ENCODE measurements at places on chromosomes 2 and 18.

DNA sequence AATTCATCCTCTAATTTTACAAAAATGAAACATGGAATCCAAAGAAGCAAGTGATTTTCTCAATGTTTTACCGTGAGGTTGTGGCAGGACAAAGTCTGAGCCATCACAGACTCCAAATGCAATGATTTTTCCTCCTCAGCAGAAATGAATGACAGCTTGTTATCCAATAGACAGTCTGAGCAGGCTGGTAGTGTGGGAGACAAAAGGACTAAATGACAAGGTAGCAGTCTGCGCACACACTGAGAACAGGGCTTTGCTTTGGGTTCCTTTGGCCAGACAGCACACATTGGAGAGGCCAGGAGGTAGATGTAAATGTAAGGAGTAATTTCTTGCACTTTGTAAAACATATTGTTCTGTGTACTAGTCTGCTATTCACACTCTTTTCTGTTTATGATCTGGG is 50.3 kb upstream of the RGPD4 start:
- H3K27ac ChIP-seq, result no peak overlapping the region
- no peaks in the 10 kb centered on the region for H3K36me3 ChIP-seq
- no peaks in the 10 kb centered on the region for H3K4me1 ChIP-seq
- DNase-seq, result no peak

- H3K36me3 ChIP-seq, result peaks cover 7% of the 10 kb centered on the region
- no peak overlapping the region for H3K4me3 ChIP-seq
- H3K27ac ChIP-seq, result no peak overlapping the region
- H3K27me3 ChIP-seq, result no peaks in the 10 kb centered on the region
Measured at GRCh38 chr2:226794196-226794661, 5.4 kb downstream of the IRS1 start.

- H3K4me1 ChIP-seq, result peaks cover 4% of the 10 kb centered on the region
- no peak overlapping the region for H3K4me3 ChIP-seq
- peaks cover 30% of the 10 kb centered on the region for H3K27me3 ChIP-seq
- DNase-seq, result no peak
- no peak overlapping the region for H3K27ac ChIP-seq
- H3K36me3 ChIP-seq, result no peaks in the 10 kb centered on the region
Measured at GRCh38 chr2:98389251-98389605, 43.0 kb downstream of the CNGA3 start.

DNA sequence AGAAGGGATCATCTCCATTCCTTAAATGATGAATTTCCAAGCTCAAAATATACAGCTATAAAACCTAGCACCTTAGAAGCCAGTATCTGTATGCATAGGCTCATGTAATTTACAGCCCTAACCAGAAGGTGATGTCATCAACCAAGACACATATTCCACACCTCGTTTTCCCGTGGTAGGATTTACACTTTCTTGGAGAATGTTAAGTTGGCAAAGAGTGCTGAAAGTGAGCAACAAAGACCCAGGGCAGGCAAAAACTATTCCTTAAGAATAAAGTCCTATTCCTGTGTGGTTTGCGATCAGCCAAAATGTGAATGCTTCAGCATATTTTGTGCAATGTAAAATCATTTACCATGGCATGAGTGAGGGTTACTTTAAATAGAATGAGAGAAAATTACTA is 247.1 kb downstream of the OSR1 start:
- H3K36me3 ChIP-seq, result peaks cover 2% of the 10 kb centered on the region
- H3K4me3 ChIP-seq, result no peak overlapping the region
- DNase-seq, result no peak
- H3K27me3 ChIP-seq, result peaks cover 9% of the 10 kb centered on the region
- no peak overlapping the region for H3K27ac ChIP-seq

DNA sequence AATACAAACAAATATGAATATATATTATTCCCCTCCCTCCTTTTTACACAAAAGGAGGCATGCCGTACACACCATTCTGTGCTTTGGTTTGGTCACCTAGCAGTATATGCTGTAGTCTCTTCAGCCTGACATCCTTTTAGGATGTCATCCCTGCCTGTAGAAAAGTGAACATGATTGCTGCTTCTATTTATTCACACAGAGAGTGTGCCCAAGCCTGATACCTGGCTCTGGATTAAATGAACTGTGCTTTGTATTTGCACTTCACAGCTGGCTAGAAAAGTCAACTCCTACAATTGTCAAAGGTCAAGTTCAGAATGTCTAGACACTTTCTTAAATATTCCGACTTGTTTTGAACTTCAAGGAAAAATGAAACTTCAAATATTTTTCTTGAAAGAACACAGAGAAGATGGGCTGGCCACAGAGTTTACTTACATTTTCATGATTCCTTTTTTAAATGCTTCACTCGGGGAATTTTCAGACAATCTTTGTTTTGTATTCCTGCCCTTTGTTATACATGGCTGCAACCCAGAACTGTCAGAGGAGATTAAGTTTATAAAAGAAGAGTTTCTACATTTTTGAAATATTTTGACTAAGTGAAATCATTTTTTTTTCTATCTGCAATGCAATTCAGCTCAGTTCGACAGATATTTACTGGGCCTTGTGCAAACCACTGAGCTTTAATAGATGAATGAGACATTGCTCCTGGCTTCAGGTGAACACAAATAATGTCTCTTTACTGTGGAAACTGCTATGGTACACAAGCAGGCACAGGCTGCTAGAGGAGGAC is 33.5 kb downstream of the DAPL1 start:
- H3K27me3 ChIP-seq, result peaks cover 18% of the 10 kb centered on the region
- H3K4me1 ChIP-seq, result no peaks in the 10 kb centered on the region

DNA sequence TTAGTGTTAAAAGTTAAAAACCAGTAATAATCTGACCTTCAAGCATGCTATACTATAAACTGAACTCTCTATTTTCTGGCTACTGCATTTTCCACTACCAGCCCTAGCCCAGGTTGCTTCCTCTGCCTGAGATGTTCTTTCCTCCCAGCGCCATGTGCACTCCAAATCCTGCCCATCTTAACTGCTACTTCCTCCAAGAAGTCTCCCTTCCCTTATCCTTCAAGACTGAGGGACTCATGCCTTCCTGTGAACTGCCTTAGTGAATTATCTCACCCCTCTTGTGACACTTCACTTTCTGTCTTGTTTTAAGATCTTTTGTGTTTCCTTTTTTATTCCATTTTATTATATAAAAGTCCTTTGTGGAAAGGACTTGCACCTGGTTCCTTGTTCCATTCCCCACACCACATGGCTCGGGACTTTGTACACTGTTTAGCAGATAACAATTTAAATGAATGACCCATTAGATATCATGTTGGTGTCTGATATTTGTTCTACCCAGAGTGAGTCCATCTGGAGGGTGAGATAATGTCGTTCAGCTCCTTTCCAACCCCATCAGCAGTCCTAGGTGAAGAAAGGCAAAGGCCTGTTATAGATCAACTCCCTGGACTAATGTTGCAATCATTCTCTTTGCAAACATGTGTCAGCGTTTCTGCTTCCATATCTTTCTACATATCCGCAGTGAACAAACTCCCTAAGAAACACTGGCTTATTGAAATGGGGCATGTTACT is 20.9 kb upstream of the AGFG1 start:
- no peaks in the 10 kb centered on the region for H3K36me3 ChIP-seq
- DNase-seq, result no peak
- no peak overlapping the region for H3K4me3 ChIP-seq
- no peaks in the 10 kb centered on the region for H3K4me1 ChIP-seq
- H3K27me3 ChIP-seq, result no peaks in the 10 kb centered on the region

DNA sequence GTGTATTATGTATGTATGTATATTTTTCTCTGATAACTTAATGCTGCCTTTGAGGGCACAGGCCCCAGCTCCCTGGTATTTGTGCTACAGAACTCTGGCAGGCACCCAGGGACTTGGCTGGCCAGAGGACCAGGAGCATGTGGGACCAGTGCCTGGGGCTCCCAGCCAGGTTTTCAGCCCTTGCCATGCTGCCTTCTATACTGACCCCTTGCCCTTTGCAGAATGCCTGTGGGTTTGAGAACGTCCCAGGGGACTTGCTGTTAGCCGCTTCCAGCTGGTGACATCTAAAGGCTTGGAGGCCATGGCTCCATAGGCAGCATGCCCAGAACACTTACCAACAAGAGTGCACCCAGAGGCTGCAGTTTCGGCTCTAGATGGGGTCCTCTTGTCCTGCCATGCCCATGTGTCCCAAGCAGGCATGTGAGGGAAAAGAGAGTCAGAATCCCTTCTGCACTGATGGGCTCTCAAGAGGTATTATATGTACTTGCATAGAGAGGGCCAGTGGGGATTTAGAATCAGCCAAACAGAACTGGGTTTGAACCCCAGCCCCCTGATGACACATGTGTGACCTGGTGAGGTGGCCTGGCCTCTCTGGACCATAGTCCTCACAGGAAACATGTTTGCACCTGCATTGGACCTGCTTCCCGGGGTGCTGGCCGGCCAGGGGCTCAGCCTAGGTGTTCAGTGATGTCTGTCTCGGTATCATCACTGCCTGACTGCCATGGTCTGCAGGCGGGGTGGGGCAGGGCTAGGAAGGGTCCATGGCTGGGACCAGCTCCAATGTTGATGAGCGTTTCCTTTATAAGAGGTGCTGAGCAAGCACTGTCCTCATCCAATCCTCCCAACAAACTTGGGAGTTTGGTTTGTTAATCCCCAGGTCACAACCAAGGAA is 119.2 kb upstream of the FHL2 start:
- H3K27me3 ChIP-seq, result peaks cover 52% of the 10 kb centered on the region
- no peak overlapping the region for H3K4me3 ChIP-seq
- peaks cover 2% of the 10 kb centered on the region for H3K36me3 ChIP-seq
- no peak for DNase-seq
- no peaks in the 10 kb centered on the region for H3K4me1 ChIP-seq

GRCh38 chr2:233470011-233470687 is 96.4 kb downstream of the USP40 start:
- peaks cover 28% of the 10 kb centered on the region for H3K36me3 ChIP-seq
- DNase-seq, result no peak
- no peak overlapping the region for H3K4me3 ChIP-seq
- H3K27me3 ChIP-seq, result no peaks in the 10 kb centered on the region

DNA sequence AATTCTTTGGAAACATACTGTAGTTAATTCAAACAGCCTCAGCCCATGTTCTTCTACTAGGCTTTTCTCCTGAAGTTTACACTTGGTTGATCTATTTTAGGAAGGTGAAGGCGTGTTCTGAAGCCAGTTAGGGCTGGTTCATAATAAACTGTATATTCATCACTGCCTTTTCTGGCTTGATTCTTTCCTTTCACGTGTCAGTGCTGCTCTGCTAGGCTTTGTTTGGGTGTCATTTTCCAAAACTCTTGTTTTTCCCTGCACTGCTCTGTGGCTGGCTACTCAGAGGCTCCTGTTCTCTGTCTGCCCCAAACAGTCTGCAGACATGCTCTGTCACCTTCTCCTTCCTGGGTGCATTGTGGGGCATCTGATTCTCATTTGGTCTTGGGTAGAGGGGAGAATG is 136.1 kb downstream of the PARD3B start:
- no peak overlapping the region for H3K27ac ChIP-seq
- H3K36me3 ChIP-seq, result no peaks in the 10 kb centered on the region
- no peaks in the 10 kb centered on the region for H3K27me3 ChIP-seq
- H3K4me1 ChIP-seq, result no peaks in the 10 kb centered on the region
- no peak for DNase-seq

- H3K27me3 ChIP-seq, result peaks cover 50% of the 10 kb centered on the region
- no peaks in the 10 kb centered on the region for H3K4me1 ChIP-seq
- H3K36me3 ChIP-seq, result peaks cover 3% of the 10 kb centered on the region
- no peak for DNase-seq
- H3K27ac ChIP-seq, result no peak overlapping the region
Measured at GRCh38 chr2:112021781-112022231, 33.3 kb upstream of the TMEM87B start.

DNA sequence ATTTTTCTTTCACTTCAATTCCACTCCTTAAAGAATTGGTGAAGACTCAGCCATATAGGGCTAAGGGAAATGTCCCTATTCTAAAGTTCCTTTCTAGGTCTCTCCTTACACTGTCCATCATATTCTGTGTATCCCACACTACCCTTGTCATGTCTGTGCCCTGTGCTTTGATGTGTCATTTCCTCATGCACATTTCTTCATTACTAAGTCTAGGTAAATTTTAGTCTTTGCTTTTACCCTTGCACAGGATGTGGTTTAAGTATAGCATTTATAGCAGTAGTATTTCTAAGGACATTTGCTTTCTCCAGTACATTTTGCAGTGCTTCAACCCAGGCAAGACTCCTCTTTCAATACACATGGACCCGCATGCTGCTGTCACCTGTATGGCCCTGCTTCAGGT is 221.5 kb upstream of the ACVR2A start:
- no peak overlapping the region for H3K27ac ChIP-seq
- no peaks in the 10 kb centered on the region for H3K4me1 ChIP-seq
- no peaks in the 10 kb centered on the region for H3K27me3 ChIP-seq
- H3K36me3 ChIP-seq, result peaks cover 2% of the 10 kb centered on the region
- DNase-seq, result no peak

DNA sequence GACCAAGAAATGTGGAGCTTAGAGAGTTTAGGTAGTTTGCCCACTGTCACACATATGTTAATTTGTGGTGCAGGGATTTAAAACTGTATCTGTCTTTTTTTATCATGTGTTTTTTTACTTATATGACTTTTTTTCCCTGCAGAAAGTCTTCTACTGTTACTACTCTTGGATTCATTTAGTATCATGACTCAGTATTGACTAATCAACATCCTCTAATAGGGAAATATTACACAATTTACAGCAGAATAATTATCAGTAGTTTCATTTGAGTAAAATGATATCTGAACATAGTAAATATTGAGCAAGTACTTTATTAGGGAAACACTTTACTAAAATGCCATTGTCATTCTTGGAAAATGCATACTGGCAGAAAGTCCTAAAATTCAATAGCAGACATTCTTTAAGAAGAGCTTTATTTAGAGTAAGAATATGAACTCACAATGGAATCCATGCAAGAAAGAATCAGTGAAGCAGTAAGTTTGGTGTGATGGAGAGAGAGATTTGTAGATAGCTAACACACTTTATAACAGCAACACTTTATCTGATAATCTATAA is 425.9 kb upstream of the SLC8A1 start:
- no peak for DNase-seq
- H3K27ac ChIP-seq, result no peak overlapping the region
- H3K36me3 ChIP-seq, result no peaks in the 10 kb centered on the region

DNA sequence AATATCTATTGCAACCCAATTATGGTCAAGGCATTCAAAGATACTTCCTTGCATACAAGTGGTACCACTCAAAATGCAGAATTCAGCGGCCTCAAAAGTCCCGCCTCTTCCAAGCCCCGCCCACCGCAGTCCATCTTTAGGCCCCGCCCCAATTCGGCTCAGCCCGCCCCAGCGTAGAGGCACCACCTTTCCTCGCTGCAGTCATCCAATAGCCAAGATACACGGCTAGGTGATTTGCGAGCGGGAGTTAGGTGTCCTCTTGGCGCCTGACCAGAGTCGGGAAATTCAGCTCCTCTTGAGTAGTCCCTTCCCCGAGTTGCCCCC is 431 bp upstream of the SEC11C start:
- H3K36me3 ChIP-seq, result peaks cover 6% of the 10 kb centered on the region
- peak; percentile 92 for DNase-seq
- peak overlapping the region; percentile 99 for H3K27ac ChIP-seq
- peaks cover 38% of the 10 kb centered on the region for H3K4me1 ChIP-seq
- peaks cover 22% of the 10 kb centered on the region for H3K27me3 ChIP-seq
- peak overlapping the region; percentile 89 for H3K4me3 ChIP-seq

GRCh38 chr2:97645112-97645694 is 659 bp upstream of the COX5B start:
- H3K27me3 ChIP-seq, result peaks cover 4% of the 10 kb centered on the region
- peak overlapping the region; percentile 89 for H3K27ac ChIP-seq
- peaks cover 23% of the 10 kb centered on the region for H3K4me1 ChIP-seq
- H3K4me3 ChIP-seq, result peak overlapping the region; percentile 89

- DNase-seq, result no peak
- H3K27me3 ChIP-seq, result no peaks in the 10 kb centered on the region
- H3K4me1 ChIP-seq, result peaks cover 21% of the 10 kb centered on the region
- H3K36me3 ChIP-seq, result peaks cover 2% of the 10 kb centered on the region
- no peak overlapping the region for H3K27ac ChIP-seq
- H3K4me3 ChIP-seq, result no peak overlapping the region
Measured at GRCh38 chr2:111705239-111705638, 178.8 kb downstream of the ANAPC1 start.
